ENCODE measurements at places on chromosomes 6 and 20. TPM values are rescaled to one million over a fixed set of nuclear protein-coding genes. Genes with fewer than 3 reads are reported as not detected.

The CD93 gene
- total RNA-seq, result 45.4 TPM

The COL11A2 gene
- 0.25 TPM for total RNA-seq

DNA sequence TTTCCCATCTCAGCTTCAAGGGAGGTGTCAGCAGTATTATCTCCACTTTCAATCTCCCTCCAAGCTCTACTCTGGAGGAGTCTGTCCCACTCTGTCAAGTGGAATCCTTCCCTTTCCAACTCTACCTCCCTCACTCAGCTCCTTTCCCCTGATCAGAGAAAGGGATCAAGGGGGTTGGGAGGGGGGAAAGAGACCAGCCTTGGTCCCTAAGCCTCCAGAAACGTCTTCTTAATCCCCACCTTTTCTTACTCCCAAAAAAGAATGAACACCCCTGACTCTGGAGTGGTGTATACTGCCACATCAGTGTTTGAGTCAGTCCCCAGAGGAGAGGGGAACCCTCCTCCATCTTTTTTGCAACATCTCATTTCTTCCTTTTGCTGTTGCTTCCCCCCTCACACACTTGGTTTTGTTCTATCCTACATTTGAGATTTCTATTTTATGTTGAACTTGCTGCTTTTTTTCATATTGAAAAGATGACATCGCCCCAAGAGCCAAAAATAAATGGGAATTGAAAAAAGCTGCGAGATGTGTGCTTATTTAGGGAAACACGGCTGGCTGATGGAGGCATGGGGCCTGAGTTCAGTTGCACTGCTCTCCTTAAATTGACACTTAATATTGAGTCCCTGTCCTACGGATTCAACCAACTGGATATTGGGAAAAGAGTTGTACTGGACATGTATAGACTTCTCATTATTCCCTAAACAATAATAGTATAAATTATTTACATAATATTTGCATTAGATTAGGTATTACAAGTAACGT is 4.9 kb downstream of the TUBB start:
- no peak for DNase-seq

DNA sequence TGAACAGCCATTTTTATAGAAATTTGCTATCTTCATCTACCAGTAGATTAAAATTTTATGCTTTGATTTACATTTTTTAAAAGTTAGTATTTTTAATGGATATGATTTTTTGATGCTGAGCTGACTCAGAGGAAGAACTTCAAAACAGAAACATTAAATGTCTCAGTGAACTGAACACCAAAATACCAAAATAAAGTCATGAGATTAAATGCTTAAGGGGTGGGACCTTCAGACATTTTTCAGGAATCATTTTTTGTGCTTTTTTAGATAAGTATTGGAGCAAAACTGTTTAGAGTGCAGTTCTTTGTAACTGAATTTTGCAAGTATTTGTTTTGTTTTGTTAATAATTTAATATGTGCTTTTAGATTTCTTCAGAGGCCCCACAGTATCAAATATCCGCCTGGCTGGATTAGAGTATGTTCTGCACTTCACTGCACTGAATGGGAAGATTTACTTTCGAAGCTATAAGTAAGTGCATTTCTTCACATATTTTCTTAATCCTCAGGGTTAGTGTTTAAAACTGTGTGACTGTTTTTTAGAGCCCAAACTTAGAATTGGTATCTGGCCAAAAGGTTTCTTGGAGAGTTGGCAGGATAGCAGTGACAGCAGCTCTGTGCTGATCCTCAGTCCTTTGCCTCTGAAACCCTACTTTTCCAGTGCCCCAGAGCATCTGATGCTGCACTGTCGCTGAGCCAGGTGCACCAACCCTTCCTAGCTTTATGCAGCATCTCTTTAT is 33.7 kb downstream of the RPF2 start:
- DNase-seq, result no peak

DNA sequence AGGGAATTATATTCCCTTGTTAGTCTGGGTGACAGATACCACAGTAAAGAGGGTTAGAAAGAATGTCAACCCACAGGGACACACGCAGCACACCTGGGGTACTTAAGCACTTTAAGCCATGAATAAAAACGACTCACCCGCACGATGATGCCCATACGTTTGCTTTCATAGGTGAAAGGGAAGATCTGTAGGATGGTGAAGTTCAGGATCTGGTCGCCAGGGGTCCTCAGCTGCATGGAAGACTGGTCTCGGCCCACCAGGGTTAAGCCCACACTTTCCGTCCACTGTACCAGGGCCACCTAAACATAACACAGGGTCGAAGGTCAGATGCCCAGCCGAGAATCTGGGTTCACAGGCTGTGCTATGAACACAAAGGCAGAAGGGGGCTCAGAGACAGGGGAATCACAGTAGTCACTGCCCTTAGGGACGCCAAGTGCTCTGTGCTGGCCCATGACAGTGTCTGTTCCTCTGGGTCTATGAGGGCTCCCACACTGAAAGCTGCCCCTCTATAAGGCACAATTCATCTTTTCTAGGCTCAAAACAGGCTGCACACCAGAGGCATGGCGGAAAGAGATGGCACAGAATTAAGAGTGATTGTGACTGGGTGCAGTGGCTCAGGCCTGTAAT is 96.8 kb upstream of the NFATC2 start:
- no peak for DNase-seq

GRCh38 chr6:30678964-30679726 is 6.3 kb upstream of the DHX16 start:
- no peak for DNase-seq

DNA sequence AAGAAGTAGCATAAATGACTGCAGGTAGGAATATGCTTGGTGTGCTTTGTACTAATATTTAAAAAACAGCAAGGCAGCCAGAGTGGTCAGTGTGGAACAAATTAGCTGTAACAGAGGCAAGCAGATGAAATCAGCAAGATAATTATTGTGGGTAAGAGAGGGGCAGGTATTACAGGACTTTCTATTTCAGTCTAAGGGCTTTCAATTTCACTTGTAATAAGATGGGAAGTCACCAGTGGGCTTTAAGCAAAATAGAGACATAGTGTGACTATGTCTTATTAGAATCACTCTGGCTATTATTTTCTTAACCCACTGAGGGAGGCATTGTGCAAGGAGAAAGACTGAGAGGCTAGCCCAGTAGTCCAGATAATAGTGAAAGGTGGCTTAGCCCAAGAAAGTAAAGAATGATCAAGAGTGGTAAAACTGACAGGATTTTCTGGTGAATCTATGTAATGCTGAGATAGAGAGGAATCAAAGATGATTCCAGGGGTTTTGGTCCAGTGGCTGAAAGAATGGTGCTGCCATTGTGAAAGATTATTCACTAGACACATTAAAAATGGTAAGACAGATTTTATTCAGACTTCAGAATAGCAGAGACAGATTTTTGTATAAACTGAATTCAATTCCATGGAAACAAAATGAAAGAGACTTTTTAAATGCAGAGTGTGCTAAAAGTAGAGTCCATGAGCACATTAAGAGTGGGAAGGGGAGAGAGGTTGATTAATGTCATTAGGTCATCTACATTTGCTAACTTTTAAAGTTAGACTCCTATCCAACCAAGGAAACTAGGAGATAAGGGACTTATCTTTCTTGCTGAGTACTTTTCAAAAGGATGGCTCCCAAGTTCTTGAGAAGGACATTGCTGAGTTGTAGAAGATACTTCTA is 1136.0 kb downstream of the HACE1 start:
- no peak for DNase-seq

- no peak for DNase-seq
These were observed 174.5 kb downstream of the CDC5L start for GRCh38 chr6:44561832-44562665.

DNA sequence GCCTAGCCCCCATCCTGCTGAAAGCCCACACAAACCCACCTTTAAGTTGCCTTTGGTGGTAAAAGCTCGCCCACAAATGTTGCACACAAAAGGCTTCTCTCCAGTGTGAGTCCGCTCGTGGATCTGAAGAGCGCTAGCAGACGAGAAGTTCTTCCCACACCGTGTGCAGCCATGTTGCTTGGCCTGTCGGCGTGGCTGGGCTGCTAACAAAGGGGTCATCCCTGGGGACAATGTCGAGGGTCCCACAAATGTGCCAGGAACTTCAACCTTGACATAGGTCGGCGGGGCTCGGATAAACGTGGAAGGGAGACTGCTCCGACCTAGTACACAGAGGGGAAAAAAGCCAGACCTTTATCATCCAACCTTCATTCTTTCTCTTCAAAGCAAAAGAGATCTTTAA is 13.5 kb downstream of the SALL4 start:
- no peak for DNase-seq

DNA sequence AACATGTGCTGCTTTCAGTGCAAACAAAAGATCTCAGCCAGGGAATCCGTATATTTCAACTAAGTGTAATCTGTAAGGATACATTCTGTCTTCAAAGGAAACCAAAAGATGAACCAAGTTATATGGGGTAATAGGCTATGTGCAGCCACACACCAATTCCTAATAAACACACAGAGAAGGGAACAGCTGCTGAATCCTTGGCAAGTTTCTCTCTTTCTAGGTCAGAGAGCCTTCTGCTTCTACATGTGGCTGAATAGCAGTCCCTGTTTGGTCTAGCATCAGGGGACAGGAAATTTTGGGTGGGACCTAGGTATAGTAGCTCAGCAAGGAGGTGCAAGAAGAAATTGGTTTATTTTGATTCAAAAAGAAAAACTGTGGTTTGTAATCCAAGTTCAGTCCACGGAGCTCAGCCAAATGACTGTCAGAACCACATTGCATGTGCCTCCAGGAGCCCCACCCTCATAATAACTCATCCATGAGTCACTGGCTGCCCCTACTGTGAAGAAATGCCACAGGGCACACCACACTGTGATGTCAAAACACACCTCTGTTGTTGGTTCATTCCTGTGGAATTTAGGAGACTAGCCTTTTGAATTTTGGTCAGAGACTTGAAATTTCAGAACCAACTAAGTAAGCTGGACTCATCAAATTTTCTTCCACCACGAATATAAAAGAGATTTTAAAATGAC is 21.1 kb downstream of the SPTLC3 start:
- DNase-seq, result no peak

GRCh38 chr6:38755207-38755606 is 40.1 kb downstream of the DNAH8 start:
- no peak for DNase-seq

DNA sequence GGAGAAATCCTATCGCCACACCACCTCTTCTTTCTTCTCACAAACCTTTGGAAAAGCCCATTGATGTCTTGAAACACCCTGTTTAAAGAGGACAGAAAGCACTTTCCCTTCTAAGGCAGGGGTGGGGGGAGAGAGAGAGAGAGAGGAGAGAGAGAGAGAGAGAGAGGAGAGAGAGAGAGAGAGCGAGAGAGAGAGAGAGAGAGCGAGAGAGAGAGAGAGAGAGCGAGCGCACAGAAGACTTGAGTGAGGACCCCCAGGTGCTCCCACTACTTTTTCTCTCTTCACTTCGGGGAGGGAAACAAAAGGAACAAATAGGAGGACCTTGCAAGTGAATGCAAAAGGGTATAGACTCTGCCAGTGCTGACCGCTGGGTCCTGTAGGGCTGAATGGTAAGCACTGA is 52.4 kb downstream of the TIAM2 start:
- DNase-seq, result no peak

- no peak for DNase-seq
These were observed 267.2 kb upstream of the SULF2 start for GRCh38 chr20:48052475-48052835.

DNA sequence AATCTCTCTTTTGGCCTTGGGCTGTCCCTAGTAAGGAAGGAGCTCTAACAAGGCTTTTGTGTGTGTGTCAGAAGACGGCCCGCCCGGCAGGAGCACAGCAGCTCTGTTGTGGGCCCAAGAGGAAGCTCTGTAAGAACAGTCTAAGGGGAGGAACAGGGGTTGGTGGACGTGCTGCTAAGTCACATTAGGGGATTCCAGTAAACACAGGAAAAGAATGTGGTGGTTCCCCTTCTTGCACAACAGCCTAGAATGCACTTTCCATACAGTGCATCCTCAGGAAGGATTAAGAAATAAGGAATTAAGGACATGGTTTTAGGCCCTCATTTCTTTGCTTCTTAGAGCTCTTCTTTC is 114.5 kb downstream of the RNF144B start:
- no peak for DNase-seq

GRCh38 chr6:85368631-85369030 is 81.3 kb upstream of the NT5E start:
- no peak for DNase-seq

GRCh38 chr6:168193816-168194721 is 115.1 kb upstream of the FRMD1 start:
- peak; percentile 95 for DNase-seq

DNA sequence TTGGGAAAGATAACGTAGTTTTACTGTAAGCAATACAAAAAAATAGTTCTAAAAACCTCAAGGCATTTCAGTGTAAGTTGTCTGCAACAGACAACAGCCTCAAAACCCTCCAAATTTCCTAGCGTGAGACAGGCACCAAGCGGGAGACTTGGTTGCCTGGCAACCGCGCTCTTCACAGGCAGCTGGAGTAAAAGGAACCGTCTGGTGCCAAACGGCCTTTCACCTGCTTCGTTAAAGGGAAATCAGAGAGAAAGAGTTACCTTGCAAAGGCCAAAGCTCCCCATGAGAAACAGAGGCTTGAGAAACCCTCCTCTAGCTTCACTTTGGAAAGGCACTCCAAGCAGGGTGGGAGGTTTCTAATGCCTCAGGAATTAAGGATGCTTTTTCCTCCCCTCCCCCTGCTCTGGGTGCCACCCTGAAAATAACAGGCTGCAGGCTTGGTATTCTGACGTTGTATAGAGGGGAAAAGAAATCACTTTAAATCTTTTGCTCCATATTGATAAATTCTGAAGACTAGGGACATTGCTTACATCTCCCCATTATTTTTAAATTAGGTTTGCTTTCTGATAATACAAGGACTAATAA is 129.7 kb upstream of the UFL1 start:
- DNase-seq, result no peak

DNA sequence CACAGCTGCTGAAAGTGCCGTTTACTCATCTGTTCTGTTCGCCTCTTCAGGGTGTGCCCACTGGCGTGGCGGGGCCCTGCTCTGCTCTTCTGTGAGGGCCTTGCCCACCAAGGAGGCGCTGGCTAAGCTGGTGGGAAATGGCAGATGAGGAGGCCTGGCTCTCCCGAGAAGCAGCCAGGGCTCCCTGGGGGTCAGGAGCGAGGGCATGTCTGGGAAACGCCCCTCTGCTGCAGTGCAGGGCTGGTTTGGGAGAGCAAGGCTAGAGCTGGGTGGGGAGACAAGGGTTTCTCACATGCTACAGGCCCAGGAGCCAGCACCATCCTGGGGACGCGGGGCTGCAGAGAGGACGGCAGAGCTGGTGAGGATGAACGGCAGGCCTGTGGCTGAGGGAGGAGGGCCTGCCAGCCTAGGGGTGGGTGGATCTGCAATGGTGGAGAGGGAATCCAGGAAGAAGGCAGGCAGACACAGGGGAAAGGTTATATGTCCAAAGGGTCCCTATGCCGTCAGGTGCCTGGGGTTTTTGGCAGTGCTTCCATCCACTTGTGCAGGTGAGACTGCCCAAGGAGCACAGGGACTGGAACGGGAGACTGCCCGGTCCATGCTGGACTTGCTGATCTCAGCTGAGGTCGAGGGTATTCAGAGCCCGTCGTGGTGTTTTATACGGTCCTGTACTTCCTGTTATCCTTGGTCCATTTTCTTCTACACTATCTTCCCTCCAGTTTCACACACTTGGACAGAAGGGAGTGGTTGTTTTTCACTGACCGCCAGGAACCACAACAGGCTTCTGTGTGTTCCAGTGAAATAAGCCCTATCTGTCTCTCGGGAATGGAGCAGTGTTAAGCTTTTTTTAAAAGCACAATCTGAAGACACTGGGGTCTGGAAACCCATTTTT is 119.2 kb downstream of the SYCP2 start:
- DNase-seq, result peak; percentile 67

- no peak for DNase-seq
These were observed 2.6 kb downstream of the NT5E start for GRCh38 chr6:85452441-85452881.
